ENCODE measurements at places on chromosomes 2 and 18.

GRCh38 chr2:208192611-208193236 lies 2.9 kb upstream of the C2orf80 start:
- DNase-seq, result no peak

- DNase-seq, result no peak
Observed at GRCh38 chr2:237487496-237487895, 445 bp downstream of the MLPH start.

DNA sequence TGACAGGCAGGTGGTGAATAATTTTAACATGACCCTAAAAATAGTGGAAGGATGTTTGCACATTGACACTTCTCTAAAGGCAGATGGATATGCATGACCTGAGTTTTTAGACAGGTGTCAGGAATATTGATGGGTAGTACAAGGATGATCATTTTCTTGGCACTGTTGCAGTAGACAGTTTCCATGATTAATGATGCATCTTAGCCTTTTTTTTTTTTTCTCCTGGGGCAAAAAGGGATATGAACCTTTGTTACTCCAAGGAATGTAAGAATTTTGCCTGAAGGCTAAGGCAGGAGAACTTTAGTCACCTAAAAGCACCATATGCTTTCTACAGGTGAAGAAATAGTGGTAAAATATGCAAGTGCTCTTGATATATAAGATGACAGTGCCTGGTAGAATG lies 136.3 kb upstream of the CAVIN2 start:
- DNase-seq, result no peak

GRCh38 chr18:41121116-41121826 lies 833.8 kb upstream of the PIK3C3 start:
- DNase-seq, result no peak

DNA sequence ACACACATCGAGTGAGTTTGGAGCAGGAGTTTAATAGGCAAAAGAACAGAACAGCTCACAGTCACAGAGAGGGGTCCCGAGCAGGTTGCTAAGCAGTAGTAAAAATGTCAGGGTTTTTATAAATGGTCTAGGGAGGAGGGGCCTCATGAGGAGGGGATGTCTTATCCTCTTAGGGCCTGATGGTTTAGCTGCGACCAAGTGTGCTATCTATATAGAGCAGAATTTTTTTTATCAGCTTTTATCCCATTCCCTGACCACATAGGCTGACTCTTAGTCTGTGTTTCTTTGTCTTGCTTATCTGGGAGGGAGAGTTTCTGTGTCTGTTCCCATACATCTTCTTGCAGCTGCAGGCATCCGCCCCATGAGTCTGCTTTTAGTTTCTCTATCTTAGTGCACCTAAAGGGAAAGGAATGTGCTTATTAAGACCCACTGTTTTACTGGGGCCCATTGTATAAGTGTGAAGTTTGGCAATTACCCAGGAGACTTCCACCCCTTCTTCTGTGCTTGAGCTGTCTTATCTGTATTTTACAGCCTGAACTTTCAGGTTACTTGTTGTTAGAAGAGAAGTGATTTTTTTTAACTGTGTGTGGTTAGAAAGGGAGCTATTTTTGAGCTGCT lies 30.4 kb upstream of the GMCL1 start:
- DNase-seq, result no peak

DNA sequence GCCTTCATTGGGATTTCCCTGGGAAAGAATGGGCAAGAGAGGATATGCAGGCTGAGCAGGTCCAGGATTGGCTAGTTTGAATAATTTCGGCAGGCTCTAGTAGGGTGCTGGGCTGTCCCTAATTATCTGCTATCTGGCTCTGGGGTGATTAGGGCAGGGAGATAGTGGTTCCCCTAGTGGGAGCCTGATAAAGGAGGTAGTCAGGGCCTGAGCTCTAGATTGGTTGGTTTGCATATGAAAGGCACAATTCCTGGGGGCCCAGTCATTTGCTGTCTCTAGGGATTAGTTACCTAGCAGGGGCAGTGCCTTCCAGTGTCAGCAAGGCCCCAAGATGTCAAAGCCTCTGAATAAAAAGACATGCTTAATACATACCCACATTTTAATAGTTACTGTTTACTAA lies 690.1 kb upstream of the KLHL29 start:
- DNase-seq, result no peak

- no peak for DNase-seq
Observed at GRCh38 chr2:852168-852567, 98.5 kb upstream of the SNTG2 start.

DNA sequence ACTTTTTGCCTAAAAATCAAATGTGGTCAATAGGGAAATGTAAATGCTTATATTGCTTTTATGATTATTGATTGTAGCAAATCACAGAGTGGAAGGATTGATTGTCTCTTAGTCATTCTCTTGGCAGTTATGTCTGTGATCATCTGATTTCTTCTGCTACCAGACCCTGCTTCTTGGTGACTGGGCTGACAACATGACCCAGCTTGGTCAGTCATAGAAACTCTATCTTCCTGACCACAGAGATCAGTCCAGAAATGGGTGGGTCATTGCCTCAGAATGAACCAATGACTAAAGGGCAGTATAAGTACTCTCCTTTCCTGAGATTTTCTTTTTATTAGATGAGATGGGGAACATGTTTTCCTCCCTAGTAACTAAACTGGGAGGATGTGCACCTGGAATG lies 87.6 kb downstream of the MAIP1 start:
- DNase-seq, result no peak

DNA sequence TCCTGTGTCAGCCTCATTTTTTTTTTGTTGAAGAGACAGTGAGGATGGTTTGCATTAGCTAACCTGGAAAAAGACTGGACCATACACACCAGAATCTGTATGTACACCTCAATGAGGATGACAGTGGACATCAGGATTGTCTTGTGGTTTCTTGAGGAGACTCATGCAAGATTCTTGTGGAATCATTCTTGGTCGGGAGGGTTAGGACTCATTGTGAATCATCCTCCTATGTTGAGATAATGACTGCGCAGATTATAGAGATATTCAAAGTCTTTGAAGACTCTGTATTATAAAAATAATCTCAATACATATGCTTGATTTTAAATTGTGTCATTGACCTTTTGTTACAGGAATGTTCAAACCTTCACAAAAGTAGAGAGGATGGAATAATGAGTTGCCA lies 49.1 kb upstream of the DOCK10 start:
- DNase-seq, result no peak

DNA sequence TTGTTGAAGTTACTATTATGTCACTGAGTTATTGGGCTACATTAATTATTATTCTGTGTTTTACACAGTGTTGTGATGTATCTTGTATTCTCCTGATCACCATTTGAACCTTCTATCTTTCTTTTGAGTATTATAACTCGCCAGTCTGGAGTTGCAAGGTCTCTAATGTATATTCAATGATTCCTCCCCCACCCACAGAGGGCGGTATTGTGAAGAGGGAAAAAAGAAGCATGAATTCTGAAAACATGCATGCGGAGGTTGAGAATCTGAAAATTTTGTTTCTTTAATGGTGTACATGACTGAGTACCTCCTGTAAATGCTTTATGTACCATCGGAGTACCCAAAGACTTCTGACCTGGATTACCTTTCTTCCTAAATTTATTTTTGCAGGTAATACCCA lies 266.6 kb downstream of the NR4A2 start:
- DNase-seq, result no peak

- no peak for DNase-seq
Observed at GRCh38 chr2:199818026-199818425, 33.0 kb downstream of the FTCDNL1 start.
